ENCODE measurements at places on chromosomes 3 and 15. TPM values are rescaled to one million over a fixed set of nuclear protein-coding genes. Genes with fewer than 3 reads are reported as not detected.

The IP6K1 gene
- total RNA-seq = 14.6 TPM

- DNase-seq = no peak
These were observed 278.5 kb downstream of the SCAPER start for GRCh38 chr15:76626611-76627010.

DNA sequence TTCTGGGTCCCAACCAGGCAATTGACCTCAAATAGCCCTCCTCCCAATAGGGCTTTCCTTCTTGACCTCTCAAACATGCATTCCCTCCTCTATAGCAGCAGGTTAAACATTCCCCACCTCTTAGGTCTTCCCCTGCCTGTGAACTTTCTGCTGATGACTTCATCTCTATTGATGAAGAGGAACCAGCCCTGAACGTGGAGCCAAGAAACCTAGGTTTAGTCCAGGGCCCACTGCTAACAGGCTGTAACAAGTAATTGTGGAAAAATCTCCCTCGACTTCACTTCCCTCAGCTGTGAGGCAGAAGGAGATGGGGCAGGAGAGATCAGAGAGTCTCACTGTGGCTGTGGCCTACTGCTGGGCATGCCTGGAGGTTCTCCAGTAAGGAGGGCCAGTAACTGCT is 24.7 kb downstream of the ILDR1 start:
- DNase-seq = no peak

- no peak for DNase-seq
These were observed 300.9 kb downstream of the PYDC2 start for GRCh38 chr3:191761906-191762305.

GRCh38 chr15:52568601-52569585 is at the start of gene ARPP19:
Gene ARPP19 (minus strand): TSS chr15:52569030. CDS start chr15:52568892, 138 bp downstream.
- peak; percentile 92 for DNase-seq

Measured in left lobe of liver (tissue), 2 donors.